ENCODE measurements at places on chromosomes 7 and 10. TPM values are rescaled to one million over a fixed set of nuclear protein-coding genes. Genes with fewer than 3 reads are reported as not detected.

DNA sequence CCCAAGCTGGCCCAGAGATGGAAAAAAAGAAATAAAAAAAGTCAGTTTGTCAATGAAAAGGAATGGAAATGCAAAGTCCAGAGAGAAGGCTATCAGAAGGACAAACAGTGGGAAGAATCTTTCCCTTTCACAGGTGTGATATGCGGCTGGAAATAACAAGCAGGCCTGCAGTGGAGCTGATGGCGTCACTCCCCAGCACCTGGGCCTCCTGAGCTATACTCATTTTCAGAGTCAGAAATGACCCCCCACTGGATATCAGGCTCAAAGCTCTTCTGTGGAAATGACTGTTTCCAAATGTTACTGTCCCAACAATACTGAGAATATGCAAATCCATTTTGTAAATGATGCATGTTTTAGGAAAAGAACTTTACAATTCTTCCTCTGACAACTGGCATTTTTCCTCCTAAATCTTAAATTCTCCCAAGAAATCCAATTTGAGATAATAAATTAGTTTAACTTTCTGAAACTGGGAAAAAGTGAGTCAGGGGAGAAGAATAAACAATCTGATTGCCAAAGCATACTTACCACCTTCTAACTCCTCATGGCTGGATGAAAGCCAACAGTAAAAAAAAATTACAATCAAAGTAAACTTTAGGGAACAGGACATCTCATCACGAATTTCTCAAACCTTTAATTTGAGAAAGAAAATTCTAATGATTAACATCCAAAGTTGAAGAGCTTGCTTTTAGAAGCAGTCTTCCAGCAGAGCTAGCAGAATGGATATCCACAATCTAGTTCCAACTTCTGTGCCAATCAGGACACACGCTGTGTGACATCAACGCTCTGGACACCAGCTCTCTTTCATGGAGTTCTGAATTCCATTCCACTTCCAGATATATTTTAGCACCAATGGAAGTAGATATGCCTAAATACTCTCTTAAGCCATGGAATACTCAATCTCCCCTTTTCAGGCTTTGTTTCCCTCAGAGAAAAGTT, 5.3 kb upstream of the CUZD1 start:
- no peak for DNase-seq

DNA sequence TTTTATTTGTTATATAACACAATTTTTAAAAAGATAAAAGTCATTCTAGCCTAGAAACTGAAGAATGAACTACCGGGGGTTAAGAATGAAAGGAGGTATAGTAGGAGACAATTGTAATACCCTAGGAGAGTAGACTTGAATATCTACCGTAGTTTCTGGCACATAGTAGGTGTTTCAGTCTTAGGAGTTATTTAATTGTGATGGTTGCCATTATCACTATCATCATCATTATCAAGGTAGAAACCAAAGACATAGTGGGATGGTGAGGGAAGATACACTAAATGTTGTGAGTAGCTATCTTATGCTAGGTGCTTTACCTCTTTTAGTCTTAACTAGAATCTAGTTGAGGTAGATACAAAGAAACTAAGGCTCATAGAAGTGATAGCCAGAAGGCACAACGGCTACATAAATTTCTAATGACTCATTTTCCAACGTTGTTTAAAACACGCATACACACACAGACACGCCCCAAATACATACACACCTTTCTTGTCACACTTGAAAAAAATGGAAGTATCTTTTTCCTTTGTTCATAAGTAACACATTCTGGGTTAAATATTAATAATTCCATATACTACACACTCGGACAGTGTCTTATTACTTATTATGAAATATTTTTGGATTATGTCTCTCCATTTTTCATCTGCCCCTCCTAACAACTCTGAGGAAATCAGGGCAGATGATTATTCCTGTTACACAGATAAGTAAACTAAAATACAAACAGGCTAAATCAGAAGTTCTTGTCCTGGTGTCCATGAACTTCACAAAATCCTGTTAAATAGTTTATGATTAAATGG, 2.0 kb upstream of the ANLN start:
- no peak for DNase-seq

GRCh38 chr10:79019441-79020014, 49.2 kb upstream of the ZMIZ1 start:
- DNase-seq = no peak

- DNase-seq = no peak
Observed at GRCh38 chr7:128837521-128837921, 7.3 kb downstream of the FLNC start.

GRCh38 chr7:96707901-96708774, 1.5 kb downstream of the SEM1 start:
- no peak for DNase-seq

SEC31B gene
- polyA plus RNA-seq = 5.1 TPM

RELN gene
- 3.8 TPM for polyA plus RNA-seq

ZNF804B gene
- polyA plus RNA-seq = not detected

CEP41 gene
- polyA plus RNA-seq = 7.6 TPM

Measured in urinary bladder (tissue), 4 donors.